ENCODE measurements at places on chromosomes 2 and 18. TPM values are rescaled to one million over a fixed set of nuclear protein-coding genes. Genes with fewer than 3 reads are reported as not detected.

GRCh38 chr2:7031547-7032245 is 114.5 kb downstream of the RNF144A start:
- no peak overlapping the region for H3K27ac ChIP-seq
- DNase-seq: no peak
- H3K4me1 ChIP-seq: no peaks in the 10 kb centered on the region
- peaks cover 5% of the 10 kb centered on the region for H3K36me3 ChIP-seq

- peak; percentile 24 for DNase-seq
- H3K4me3 ChIP-seq: no peak overlapping the region
- H3K4me1 ChIP-seq: no peaks in the 10 kb centered on the region
- H3K27me3 ChIP-seq: no peaks in the 10 kb centered on the region
- H3K36me3 ChIP-seq: no peaks in the 10 kb centered on the region
- no peak overlapping the region for H3K27ac ChIP-seq
Measured at GRCh38 chr18:27599202-27599829, 414.2 kb upstream of the CHST9 start.

GRCh38 chr2:152462779-152463178 is 127.8 kb downstream of the FMNL2 start:
- no peak for DNase-seq
- no peak overlapping the region for H3K27ac ChIP-seq
- H3K27me3 ChIP-seq: no peaks in the 10 kb centered on the region
- H3K36me3 ChIP-seq: no peaks in the 10 kb centered on the region
- no peaks in the 10 kb centered on the region for H3K4me1 ChIP-seq

- peak; percentile 43 for DNase-seq
- H3K36me3 ChIP-seq: no peaks in the 10 kb centered on the region
- no peak overlapping the region for H3K27ac ChIP-seq
- no peaks in the 10 kb centered on the region for H3K4me1 ChIP-seq
Measured at GRCh38 chr2:71995067-71995665, 152.5 kb downstream of the CYP26B1 start.

DNA sequence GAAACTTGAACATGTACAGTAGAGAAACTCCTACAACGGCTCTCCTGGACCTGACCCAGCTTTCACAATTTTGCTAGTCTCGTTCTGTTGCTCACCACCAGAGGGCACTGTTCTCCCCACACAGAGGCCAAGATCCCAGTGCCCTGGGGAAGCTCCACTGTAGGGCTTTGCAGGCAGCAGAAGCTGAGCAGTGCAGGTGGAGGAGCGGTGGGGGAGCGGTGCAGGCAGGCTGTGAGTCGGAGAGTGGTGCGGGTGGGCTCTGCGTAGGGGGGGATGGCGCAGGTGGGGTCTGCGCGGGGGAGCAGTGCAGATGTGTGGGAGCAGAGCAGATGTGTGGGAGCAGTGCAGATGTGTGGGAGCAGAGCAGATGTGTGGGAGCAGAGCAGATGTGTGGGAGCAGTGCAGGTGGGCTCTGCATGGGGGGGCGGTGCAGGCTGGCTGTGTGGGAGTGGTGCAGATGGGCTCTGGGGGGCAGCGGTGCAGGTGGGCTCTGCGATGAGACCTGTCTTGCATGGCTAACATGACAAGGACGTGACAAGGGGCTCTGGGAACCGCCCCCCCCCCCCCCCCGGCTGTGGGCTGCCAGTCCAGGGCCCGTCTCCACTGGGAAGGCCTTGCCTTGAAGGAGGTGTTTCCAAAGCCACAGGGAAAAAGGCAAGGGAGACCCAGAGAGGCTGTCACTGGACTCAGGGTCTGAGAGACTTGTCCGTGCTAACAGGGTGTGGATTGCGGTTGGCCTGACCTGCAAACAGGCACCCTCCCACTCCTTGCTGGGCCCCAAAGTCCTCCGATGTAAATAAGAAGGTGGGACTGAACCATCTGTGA is 7.3 kb downstream of the CYS1 start:
- no peak overlapping the region for H3K27ac ChIP-seq
- peak; percentile 97 for DNase-seq
- H3K27me3 ChIP-seq: peaks cover 17% of the 10 kb centered on the region
- no peak overlapping the region for H3K4me3 ChIP-seq

GRCh38 chr2:102604769-102605168 is 14.6 kb upstream of the SLC9A2 start:
- DNase-seq: no peak
- H3K36me3 ChIP-seq: no peaks in the 10 kb centered on the region
- no peaks in the 10 kb centered on the region for H3K27me3 ChIP-seq
- no peak overlapping the region for H3K27ac ChIP-seq

Gene NDUFV2
- 99.1 TPM for polyA plus RNA-seq

Gene SIX2
- 0.76 TPM for polyA plus RNA-seq

Gene APLF
- 1.1 TPM for polyA plus RNA-seq

Gene MSH2
- 16.4 TPM for polyA plus RNA-seq
